ENCODE measurements at places on chromosomes 7 and 10.
A peak's percentile ranks its signal among the peaks of the same experiment; 100 is the strongest.

DNA sequence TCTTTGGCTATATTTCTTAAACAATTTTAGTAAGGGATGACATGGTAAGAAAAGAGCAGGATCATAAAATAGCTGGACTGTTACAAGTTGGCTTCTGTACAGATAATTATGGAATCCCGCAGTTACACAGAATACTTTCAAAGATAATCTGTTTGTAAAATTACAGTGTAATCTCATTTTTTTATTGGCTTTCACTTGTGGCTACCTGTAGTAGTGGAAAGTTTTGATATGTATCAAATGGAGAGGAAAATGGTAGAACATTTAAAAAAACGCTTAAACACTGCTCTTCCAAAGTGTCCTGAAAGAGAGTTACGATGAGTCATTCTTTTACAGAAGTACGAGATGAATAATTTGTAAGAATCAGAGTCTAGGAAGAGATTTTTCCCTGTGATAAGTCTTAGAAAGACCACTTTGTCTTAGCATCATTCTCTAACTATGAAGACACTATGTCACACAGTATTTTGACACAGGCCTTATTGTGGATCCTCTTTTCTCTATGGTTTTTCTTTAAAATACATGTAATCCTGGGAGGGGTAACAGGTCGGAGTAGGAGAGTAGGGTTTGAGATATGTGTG, 215.0 kb upstream of the DKK1 start:
- no peak for DNase-seq

DNA sequence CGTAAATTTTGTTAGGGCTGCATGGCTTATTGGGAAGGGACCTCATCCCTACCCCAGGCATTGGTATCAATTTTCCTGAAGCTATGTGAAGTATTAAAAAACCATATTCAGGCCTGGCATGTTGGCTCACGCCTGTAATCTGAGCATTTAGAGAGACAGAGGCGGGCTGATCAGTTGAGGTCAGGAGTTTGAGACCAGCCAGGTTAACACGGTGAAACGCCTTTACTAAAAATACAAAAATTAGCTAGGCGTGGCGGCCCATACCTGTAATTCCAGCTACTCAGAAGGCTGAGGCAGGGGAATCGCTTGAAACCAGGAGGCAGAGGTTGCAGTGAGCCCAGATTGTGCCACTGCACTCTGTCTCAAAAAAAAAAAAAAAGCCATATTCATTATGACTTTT, 7.1 kb downstream of the TASOR2 start:
- no peak for DNase-seq

GRCh38 chr7:29105752-29106668, 40.3 kb downstream of the CPVL start:
- no peak for DNase-seq

DNA sequence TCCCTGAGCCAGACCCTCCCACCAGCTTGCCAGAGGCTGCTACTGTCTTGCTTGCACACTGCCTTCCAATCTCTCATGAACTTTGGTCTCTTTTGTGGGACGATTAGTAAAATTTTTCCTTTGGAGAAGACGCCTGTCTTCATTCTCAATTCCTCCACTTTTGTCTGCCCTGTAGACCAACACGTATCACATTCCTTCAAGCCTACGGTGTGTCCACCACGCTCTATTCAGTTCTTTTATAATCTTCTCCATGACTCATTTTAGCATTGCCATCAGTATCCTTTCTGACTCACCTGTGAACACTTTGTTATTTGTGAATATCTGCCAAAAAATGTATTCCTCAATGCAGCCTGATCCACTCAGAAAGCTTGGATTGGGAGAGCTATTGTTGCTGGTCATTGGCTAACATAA, 1.4 kb downstream of the GIMAP5 start:
- no peak for DNase-seq

DNA sequence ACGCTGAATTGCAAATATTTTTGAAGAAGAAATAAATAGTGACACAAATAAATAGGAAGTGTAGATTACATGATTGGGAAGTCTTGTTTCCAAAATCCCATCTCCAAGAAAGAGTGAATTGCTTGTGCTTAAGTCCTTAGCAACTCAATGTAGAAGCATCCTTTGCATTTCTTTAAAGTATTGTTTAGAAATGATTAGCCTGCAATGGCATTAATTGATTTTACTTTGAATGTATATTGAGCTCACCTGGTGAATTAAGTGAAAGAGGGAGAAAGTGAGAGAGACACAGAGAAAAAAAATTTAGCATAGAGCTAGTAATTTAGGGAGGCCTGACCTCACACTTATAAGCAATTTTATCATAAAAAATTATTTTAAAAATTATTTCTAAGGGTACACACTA, 49.0 kb upstream of the PCLO start:
- DNase-seq = no peak

- DNase-seq = no peak
These were observed 57.3 kb upstream of the CAPZA2 start for GRCh38 chr7:116805100-116805544.

- peak; percentile 92 for DNase-seq
These were observed 13.3 kb upstream of the DDIT4 start for GRCh38 chr10:72260239-72260975.

DNA sequence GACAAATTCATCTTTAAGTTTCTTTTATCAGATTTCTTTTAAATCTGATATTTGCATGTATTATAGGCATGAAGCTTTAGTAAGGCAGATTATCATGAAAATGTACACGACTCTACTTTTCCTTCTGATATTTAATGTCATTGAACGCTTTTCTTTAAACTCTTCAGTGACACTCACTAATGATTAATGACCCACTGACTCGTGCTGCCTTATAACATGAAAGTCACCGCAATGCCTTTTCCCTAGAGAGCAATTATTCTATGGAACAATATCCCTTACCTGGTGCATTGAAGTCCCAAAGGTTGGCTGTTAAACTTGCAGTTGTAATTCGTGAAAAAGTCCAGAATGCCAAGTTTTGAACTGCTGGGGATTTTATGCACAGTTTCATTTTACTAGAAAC, 33.4 kb upstream of the HGF start:
- DNase-seq = no peak

DNA sequence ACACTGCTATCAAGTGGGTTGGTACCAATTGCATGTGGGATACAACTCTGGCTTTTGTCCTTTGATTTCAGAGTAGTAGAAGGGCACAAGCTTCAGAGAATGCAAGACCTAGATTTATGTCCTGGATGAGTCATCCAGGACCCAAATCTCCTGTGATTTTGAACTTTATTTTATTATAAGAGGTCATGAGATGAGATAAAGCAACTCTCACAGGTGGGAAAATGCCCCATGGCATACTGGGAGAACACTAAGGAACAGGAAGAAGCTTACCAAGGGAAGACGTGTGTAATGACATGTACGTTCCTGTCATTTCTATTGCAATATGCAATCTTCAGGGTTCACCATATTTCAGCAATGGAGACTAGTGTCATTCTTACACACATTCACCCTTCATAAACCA, 966 bp downstream of the MALRD1 start:
- DNase-seq = no peak

DNA sequence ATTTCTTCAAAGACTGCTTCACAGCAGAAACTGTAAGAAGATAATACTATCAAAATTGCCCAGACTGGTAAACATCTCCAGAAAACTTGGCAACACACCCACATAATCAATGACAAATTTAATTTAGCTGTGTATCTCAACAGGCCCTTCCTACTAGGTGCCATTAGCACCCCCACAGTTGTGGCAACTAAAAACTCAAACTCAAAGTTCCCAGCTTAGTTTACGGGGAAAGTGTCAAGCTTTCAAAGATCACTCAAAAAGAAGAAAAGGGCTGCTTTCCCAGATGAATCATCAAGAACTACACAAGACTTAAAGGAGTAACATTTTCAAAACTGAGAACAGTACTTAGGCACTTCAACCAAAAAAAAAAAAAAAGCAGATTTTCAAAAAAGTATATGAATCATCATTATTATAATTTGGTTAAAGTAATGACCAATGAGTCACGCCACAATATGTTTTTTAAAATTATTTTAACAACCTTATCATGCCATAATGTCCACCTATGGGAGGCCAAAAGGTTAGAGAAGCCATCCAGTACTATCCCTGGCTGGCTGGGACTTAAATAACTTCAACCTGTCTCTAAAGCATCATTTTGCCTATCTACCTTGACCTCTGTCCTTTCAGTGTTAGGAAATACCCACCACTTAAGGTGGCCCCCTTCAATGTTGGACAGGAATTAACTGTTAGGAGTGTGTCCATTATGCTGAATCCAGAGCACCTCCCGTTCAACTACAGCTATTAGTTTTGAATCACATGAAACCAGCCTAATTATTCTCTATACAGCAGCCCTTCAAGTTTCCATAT, 90.8 kb downstream of the ZFAND4 start:
- no peak for DNase-seq

GRCh38 chr7:34058801-34059135, 153.4 kb downstream of the BMPER start:
- no peak for DNase-seq

GRCh38 chr10:103800089-103800488, 55.3 kb downstream of the SH3PXD2A start:
- no peak for DNase-seq

- DNase-seq = no peak
These were observed 118.1 kb downstream of the TYW1B start for GRCh38 chr7:72709909-72710308.

- DNase-seq = no peak
These were observed 25.7 kb upstream of the WAPL start for GRCh38 chr10:86547296-86547695.

DNA sequence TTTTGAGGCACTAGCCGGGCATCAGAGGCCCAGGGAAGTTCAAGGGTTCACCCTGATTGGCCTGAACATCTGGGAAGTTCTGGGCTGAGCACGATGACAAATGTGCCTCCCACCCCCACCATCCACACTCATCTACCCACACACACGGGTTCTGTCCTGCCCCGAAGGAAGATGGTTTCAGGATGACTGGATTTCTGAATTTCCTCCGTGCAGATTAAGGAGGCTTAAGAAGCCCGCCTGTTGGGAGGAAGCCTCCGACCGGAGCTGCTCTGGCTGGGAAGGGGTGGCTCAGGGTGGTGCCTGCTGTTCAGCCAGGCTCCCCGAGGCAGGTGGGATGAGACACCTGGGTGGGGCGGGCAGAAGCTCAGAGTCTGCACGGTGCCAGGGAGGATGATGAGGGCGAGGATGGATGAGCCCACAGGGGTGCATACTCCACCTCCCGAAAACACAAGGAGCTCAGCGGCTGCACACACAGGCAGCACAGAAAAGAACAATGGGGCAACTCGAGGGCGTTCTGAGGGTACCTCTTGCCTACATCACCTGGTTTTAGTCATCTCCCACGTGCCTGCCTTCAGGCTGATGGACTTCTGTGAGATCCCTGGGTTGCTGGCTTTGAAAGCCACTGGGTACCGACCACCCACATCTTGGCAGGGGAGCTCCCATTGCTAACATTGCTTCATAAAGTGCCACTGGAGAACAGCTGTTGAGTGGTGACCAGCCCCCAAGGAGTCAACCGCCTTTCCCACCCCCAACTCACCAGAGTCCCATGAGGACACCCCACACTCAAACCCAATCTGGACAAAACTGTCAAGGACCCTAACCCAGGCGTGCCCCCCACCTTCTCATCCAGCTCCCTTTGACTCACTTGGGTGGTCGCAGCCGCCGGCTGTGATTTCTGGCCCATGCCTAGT, 41.2 kb downstream of the CALML3 start:
- no peak for DNase-seq

- DNase-seq = no peak
These were observed 63.1 kb upstream of the ZPBP start for GRCh38 chr7:50156163-50156562.

DNA sequence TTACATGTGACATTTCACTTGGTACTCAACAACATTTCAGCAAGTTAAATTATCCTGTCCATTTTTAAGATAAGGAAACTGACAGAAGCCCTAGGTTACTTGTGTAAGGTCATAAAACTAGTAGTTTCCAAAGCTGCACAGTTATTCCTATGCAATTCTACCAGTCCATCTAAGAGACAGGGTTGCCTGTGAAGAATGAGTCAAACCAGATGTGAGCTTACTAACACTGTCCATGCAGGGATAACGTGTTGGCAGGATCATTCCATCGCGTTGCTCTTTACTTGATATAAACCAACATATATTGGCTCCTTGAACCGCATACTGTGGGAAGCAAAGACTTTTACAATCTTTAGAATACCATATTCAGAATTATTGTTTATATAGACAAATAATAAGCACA, 280.9 kb upstream of the HGF start:
- DNase-seq = no peak

DNA sequence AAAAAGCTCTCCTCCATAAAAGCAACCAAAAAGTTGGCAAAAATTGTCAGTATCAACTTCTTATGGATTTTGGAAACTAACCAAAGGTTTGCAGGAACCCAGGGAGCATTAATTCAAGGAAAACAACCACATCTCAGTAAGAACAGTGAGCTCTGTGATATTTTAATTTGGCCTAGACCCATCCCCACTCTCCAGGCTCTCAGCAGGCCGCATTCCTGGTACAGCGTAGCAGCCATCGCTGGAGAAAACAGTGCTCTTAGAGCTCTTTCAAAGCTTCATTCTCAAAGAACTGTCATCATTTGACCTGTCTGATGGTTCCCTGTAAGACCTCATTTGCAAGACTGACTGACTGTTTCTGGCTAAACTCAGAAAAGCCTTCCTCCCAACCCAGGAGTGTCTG, 81.9 kb downstream of the NUDCD3 start:
- no peak for DNase-seq

- no peak for DNase-seq
These were observed 54.6 kb upstream of the OPN4 start for GRCh38 chr10:86599729-86600128.

DNA sequence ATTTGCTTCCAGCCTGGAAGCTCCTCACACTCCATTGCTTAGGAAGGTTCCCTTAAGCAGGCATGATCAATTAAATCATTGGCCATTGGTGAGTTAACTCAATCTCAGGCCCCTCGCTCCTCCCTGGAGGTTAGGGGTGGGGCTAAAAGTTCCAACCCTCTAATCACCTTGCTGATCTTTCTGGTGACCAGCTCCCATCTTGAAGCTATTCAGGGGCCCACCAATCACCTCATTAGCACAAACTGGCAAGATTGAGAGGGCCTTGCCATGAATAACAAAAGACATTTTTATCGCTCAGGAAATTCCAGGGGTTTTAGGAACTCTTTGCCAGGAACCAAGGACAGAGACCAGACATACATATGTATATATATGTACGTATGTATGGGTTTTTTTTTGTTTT, 58.4 kb downstream of the AGK start:
- no peak for DNase-seq

GRCh38 chr10:68402276-68402675, 4.8 kb downstream of the RUFY2 start:
- no peak for DNase-seq

DNA sequence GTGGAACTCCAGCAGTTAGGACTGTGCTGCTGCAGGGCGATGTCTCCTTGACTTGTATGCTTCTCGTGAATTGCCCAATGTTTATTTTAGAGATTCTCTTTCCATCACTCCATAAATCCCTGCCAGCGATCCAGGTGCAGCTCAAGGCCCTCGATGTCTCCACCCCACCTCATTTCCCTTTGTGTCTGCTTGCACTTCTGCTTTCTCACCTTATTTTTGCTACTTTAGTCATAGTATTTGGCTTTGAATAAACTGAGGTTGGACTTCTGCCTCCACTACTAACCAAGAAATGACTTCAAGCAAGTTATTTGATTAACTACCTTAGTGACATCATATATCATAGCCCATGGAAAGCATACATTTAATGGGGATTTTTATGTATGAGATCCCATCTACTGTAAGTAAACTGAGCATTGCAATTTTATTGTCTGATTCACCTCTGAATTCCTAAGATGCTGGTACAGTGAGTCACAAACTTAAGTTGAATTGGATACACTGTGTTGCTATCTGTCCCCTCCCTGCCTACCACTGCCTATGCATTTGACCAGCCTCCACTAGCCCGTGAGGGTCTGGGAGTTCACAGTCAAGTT, 255.8 kb downstream of the ABCA13 start:
- DNase-seq = peak; percentile 11
